ENCODE measurements at places on chromosomes 7 and 10.

- DNase-seq = no peak
Observed at GRCh38 chr10:87684001-87684638, 24.4 kb downstream of the PAPSS2 start.

GRCh38 chr10:108894402-108895301, 1028.7 kb downstream of the XPNPEP1 start:
- no peak for DNase-seq

- no peak for DNase-seq
Observed at GRCh38 chr7:13987395-13987794, 2.1 kb downstream of the ETV1 start.

DNA sequence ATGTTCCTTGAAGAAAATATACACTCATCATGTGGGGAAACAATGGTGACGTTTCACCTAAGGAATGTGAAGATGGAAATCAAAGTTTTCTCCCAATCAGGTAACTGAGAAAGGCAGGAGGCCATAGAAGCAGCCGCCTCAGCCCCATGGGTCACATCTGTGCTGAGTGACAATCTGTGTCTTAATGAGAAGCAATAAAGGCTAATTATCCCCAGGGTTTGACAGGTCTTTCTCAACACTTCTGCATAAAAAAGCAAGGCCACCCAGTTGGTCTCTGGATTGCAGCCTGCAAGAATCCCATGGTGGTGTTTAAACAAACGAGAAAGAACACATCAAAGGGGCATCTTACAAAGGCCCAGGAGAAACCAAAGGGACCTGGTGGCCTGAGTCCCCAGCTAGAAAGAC, 91.1 kb upstream of the TNS3 start:
- DNase-seq = no peak

GRCh38 chr7:15723841-15724240, 37.4 kb upstream of the MEOX2 start:
- no peak for DNase-seq

DNA sequence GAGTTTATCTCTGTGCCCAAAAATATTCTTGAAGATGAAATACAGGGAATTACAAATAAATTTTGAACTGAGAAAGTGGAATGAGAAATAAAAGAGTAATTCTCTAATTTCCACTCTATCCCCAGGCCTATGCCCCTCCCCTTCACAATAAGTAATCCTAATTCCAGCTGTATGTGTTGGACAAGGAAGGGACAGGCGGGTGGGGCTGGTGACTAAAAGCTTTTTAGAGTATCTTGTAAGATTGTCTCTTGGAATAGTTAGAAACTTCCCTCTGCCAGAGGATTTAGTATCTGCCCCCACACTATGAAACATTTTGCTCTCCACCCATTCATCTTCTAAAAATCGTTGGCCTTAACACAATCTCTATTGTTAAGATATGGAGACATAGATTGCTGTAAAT, 199.2 kb downstream of the MBL2 start:
- DNase-seq = no peak

- DNase-seq = no peak
Observed at GRCh38 chr7:98930921-98931320, 52.6 kb downstream of the TRRAP start.

DNA sequence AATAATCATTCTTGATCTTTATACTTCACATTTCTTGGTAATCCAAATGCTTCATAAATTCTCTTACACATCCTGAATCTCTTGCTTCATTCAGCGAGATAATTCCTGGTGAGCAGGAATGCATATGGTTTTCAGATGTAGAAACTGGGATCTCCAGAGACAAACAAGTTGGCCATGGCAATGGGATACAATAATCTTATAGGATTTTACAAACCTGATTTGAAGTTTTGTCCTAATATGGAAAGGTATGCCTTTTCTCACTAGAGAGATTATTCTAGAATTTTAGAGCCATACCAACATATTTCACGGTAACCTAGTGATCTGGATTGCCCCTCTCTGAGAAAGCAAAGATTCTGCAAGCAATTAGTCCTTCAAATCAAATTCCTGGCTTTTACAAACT, 13.1 kb upstream of the TRDMT1 start:
- DNase-seq = no peak

GRCh38 chr7:87216701-87217508, 2.6 kb downstream of the TMEM243 start:
- DNase-seq = no peak

DNA sequence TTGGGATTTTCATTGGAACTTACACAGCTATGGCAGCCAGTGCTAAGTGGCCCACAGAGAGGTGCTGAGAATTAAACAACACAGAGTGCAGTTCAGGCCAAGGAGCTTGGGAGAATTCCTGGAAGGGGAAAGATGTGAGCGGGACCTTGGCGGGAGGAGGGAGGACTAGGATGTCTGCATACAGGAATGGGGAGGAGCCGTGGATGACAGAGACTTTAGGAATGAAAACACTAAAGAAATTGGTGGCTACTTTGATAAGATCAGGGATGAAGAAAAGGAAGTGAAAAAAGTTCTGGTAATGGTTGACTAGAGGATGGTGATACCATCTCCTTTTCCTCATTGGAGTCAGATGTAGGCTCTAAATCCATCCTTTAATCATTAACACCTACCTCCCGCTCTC, 234.2 kb upstream of the FZD8 start:
- peak; percentile 41 for DNase-seq

DNA sequence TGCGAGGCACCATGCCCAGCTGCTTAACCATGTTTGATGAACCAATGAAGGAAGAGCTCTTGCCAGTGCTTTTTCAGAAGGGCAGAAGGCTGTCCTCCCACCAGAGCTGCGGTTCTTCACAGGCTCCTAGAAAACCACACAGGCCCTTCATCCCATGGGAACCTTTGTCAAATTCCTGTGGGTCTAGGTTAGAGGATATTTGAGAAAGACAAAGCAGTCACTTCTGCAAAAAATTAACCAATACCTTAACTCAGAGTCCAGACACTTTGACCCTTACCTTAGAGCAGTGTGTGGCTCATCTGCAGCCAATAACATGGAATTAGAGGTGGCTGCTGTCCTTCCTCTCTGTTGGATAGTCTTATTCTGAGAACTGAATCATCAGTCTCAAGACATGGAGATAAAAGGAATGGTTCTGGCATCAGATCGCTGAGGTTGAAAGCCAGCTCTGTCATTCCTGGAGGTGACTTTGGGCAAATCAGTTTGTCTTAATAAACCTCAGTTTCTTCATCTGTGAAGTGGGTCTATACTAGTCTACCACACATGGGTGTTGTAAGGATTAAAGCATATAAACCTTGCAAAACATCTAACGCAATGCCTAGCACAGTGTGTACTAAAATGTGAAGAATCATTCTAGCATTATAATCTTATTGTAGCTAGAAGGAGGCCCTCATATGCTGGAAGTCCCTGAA, 65.1 kb upstream of the PIP4K2A start:
- no peak for DNase-seq
